CD4-positive, alpha-beta T cell treated with Interleukin-15 for 4 hours (primary cell): ENCODE measurements at places on chromosomes 1 and 21.

DNA sequence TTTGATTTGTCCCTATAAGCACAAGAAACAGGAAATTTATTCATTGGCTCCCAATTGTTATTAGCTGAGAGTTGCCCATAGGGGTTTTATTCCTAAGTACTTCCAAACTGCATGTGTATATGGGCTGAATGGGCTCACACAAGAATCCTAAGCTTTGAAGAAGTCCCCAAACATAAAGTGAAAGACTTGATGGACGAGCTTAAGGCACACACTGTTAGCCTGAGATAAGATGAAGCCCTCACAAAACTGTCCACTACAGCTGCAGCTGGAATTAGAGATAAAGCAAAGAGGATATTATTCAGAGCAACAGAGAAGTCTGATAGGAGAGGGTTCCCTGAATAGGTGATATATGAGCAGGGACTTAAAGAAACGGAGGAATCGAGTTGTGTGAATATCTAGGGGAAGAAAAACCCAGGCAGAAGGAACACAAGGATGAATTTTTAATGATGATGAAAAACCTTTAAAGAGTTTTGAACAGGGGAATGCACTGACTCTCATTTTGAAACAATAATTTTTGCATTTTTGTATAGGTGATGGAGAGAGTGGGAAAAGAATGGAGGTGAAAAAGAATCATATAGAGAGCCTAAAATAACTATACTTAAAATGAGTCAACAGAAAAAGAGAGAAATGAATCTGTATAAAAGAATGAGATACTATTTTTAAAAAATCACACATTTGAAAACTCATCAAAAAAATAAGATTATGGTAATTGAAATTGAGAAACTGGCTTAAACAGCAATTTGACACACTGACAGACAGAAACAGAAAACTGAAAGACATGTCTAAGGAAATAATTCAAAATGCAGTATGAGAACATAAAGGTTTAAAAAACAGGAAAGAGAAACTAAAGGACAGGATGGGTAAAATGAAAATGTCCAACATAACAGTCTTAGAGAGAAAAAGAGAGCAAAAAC, 133.6 kb upstream of the POGK start:
- DNase-seq = no peak

GRCh38 chr1:183834568-183834967, 29.6 kb downstream of the RGL1 start:
- DNase-seq = no peak

DNA sequence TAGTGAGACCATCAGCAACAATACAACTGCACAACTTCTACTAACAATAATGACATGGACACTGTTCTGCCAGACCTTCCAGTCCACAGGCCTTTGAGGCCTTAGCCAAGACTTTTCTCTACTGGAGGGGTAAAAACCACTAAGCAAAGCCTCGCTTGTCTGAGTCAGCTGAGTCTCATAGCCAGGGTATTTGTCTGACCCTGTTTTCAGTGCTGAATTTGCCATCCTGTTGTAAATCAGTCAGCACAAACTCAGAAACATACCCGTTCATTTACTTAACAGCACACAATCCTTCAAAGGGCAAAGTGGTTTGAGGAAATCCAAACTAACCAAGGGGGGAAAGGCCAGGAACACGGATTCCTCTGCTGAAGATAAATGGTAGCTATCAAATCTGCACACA, 537.8 kb downstream of the SMYD3 start:
- DNase-seq = no peak

GRCh38 chr21:32532636-32533035, 52.7 kb downstream of the TCP10L start:
- no peak for DNase-seq

DNA sequence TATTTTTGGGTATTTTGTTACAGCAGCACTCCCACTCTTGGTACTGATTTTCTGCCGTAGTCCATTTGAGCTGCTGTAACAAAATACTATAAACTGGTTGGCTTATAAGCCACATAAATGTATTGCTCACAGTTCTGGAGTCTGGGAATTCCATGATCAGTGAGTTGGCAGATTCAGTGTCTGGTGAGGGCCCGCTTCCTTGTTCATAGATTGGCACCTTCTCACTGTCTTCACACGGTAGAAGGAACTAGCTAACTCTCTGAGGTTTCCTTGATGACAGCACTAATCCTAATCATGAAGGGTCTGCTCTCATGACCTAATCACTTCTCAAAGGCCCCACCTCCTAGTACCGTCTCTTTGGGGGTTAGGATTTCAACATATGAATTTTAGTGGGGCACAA, 85.2 kb downstream of the HHAT start:
- no peak for DNase-seq

DNA sequence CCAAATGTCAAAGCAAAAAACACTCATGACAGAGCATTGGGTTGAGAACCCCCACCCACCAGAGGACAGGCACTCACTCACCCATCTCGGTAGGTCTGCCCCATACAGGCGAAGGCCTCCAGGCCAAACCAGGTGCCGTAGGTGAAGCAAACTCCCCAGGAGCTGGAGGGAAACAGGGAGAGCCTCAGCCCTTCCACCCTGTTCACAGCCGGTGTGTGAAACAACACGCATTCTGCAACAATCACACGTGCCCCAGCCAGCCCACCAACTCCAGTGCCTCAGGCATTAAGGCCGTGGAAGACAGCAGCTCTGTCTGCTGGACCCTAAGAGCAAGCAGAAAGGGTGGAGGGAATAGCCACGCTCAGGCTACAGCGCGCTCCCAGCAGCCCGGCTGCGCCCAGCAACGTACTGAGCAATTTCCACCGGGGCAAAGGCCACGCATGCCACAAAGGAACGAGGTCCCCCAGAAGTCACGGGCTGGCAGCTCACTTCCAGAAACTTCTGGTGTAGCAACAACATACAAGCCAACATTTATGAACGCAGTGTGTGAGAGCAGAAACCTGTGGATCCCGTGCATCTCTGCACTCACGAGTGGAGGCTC, 11.4 kb upstream of the SPATC1L start:
- no peak for DNase-seq

DNA sequence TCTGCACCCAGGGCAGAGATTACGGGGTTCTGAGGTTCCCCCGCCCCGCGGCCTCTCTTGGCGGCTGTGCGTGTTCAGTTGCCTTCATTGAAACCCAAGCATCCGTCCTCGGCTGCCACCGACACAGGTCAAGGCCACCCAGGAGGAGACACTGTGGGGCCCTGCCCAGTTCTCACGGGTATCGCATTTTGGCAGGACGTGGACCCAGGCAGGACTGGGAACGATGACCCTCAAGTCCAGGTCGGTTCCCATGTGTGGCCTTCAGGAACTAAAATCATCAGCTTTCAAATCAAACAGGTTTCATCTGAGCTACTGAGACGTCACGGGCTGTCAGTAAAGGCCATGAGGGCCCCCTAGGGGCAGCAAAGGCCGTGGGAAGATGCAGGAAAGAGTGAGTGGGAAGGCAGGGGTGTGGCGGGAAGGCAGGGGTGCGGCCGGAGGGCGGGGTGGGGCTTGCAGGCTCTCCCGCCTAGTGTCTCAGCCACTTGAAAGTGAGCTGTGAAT, 7.0 kb upstream of the C1orf174 start:
- no peak for DNase-seq

DNA sequence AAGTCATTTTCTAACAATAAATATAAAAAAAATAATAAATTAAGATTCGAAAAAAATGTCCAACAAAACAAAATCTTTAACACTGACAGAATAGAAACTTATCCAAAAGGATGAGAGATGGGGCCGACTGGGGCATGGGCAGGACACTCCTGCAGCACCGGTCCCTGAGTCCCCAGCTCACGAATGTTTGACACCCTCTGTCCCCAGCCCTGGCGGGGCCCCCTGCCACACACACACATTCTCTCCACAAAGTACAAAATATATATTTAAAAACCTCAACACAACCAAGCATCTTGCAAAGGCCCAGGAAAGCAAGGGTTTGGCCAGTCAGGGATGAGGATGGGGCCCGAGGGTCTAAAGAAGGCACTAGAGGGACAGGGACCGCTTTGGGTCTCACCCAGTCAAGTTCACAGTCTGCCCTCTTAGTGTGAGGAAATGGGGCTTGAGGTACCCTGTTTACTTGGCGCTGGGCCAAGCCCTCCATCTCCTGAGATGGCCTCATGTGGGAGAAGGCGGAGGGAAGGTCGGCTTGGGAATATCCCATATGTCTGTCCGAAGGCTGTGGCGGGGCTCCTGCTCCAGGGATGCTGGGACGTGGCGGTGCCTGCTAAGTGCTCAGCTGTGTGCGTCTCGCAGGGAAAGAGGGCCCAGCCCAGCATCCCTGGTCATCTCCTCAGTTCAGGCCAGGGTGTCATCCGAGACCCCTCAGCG, 31.3 kb downstream of the EPHA2 start:
- no peak for DNase-seq
